ENCODE measurements at places on chromosomes 16 and 17. TPM values are rescaled to one million over a fixed set of nuclear protein-coding genes. Genes with fewer than 3 reads are reported as not detected.

Gene CACNG4
- total RNA-seq = 10.1 TPM

Gene ADAD2
- total RNA-seq = not detected

Gene RHBDL3
- 1.2 TPM for total RNA-seq

Gene GEMIN4
- 28.6 TPM for total RNA-seq

Gene EFNB3
- 28.2 TPM for total RNA-seq

Gene MFSD6L
- 4.0 TPM for total RNA-seq

Gene CSH1
- total RNA-seq = not detected

Gene SSTR5
- not detected for total RNA-seq

DNA sequence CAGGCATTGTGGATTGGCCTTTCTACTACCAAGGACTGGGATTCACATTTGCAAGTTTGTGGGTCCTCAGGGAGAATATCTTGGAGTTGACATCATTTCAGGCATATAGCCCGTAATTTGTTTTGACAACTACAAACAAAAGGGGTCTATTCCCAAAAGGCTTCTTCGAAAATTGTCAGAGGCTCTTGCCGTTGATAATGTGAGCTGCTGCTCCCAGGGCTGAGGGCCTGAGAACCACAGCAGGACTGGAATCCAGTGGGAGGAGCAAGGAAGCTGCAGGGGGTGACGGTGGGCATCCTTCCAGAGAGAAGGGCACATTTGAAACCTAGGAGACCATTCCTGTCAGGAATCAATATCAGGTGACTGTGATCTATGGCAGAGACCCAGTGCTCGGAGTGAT lies 761.6 kb upstream of the RBFOX1 start:
- H3K4me1 ChIP-seq = no peaks in the 10 kb centered on the region
- no peak overlapping the region for H3K4me3 ChIP-seq
- H3K27me3 ChIP-seq = peaks cover 25% of the 10 kb centered on the region
- no peaks in the 10 kb centered on the region for H3K36me3 ChIP-seq

- no peaks in the 10 kb centered on the region for H3K36me3 ChIP-seq
- peaks cover 24% of the 10 kb centered on the region for H3K4me1 ChIP-seq
- no peak overlapping the region for H3K27ac ChIP-seq
- no peaks in the 10 kb centered on the region for H3K27me3 ChIP-seq
- DNase-seq = no peak
- H3K4me3 ChIP-seq = no peak overlapping the region
Observed at GRCh38 chr17:69818467-69818866, 256.6 kb upstream of the KCNJ16 start.

DNA sequence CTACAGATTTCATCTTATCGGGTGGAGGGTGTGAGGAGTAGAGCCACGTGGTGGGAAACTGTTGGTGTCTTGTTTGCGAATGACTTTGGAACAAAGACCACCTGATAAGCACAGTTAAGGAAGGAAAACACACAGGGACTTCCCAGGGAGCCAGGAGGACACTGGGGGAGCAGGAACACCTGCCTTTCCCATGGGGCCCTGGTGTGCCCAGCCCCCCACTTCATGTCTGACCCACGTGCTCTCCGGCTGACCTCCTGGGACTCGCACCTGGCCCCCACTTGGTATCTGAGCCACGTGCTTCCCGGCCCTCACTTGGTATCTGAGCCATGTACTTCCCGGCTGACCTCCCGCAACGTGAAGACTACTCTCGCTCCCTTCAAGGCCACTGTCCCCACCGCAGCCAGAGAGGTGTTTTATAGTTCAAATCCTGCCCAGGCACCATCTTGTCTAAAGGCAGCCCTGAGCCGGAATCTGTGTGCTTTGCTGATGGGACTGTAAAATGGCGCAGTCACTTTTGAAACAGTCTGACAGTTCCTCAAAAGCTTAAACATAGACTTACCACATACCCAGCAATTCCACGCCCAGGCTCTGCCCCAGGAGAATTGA lies 5.4 kb upstream of the CSNK1D start:
- H3K27me3 ChIP-seq = no peaks in the 10 kb centered on the region
- no peak for DNase-seq
- H3K4me3 ChIP-seq = no peak overlapping the region
- H3K36me3 ChIP-seq = peaks cover 5% of the 10 kb centered on the region
- H3K27ac ChIP-seq = no peak overlapping the region

DNA sequence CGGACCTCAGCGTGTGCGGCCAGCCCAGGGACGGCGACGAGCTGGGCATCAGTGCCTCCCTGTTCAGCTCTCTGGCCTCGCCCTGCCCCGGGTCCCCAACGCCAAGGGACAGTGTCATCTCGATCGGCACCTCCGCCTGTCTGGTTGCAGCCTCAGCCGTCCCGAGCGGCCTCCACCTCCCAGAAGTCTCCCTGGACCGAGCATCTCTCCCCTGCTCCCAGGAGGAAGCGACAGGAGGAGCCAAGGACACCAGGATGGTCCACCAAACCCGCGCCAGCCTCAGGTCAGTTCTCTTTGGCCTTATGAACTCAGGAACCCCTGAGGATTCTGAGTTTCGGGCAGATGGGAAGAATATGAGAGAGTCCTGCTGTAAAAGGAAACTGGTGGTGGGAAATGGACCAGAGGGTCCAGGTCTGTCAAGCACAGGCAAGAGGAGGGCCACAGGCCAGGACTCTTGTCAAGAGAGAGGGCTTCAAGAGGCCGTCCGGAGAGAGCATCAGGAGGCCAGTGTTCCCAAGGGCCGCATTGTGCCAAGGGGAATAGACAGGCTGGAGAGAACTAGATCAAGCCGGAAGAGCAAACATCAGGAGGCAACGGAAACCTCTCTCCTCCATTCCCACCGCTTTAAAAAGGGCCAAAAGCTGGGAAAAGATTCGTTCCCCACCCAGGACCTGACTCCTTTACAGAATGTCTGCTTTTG lies 825 bp downstream of the HASPIN start:
- peaks cover 17% of the 10 kb centered on the region for H3K4me1 ChIP-seq
- H3K4me3 ChIP-seq = peak overlapping the region; percentile 95
- H3K27me3 ChIP-seq = no peaks in the 10 kb centered on the region
- peak overlapping the region; percentile 12 for H3K27ac ChIP-seq
- H3K36me3 ChIP-seq = peaks cover 14% of the 10 kb centered on the region

GRCh38 chr16:88007321-88007731 lies 56.1 kb downstream of the BANP start:
- H3K36me3 ChIP-seq = peaks cover 36% of the 10 kb centered on the region
- no peak overlapping the region for H3K4me3 ChIP-seq
- H3K27ac ChIP-seq = no peak overlapping the region
- no peak for DNase-seq

DNA sequence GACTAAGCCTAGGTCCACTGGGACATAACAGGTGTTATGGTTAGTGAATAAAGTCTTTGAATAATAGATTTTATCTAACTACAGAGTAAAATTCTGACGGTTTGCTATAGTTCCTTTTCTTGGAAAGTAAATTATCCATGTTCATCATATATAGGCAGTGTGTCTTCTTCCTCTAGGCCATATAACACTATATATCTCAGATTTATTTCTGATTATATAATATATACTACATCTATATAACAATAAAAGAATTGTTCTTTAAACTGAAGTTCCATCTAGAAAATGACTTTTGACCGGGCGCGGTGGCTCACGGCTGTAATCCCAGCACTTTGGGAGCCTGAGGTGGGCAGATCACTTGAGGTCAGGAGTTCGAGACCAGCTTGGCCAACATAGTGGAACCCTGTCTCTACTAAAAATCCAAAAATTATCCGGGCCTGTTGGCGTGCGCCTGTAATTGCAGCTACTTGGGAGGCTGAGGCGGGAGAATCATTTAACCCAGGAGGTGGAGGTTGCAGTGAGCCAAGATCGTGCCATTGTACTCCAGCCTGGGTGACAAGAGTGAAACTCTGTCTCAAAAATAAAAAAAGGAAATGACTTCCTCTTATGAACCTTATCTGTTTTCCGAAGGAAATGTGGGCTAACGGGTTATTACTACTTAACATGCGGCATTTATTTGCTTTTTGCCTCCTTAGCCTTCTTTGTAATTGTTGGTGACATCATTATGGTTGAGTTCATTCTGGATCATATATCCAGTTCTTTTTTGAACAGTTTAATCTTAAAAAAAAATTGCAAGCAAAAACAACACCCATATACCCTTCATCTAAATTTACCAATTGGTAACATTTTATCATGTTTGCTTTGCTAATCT lies 29.2 kb downstream of the NOL11 start:
- H3K4me1 ChIP-seq = no peaks in the 10 kb centered on the region
- no peak for DNase-seq
- no peak overlapping the region for H3K4me3 ChIP-seq
- H3K27me3 ChIP-seq = no peaks in the 10 kb centered on the region
- H3K36me3 ChIP-seq = peaks cover 21% of the 10 kb centered on the region
- no peak overlapping the region for H3K27ac ChIP-seq

- no peak overlapping the region for H3K27ac ChIP-seq
- H3K4me3 ChIP-seq = no peak overlapping the region
- no peaks in the 10 kb centered on the region for H3K27me3 ChIP-seq
- no peak for DNase-seq
Observed at GRCh38 chr17:604765-605164, 109.9 kb downstream of the VPS53 start.

GRCh38 chr17:74569020-74570003 lies 2.0 kb upstream of the CD300H start:
- peaks cover 2% of the 10 kb centered on the region for H3K4me1 ChIP-seq
- no peaks in the 10 kb centered on the region for H3K36me3 ChIP-seq
- DNase-seq = no peak
- H3K27me3 ChIP-seq = peaks cover 14% of the 10 kb centered on the region

GRCh38 chr16:31513126-31513525 lies 4.9 kb upstream of the RUSF1 start:
- no peak for DNase-seq
- H3K27ac ChIP-seq = no peak overlapping the region
- H3K4me1 ChIP-seq = peaks cover 15% of the 10 kb centered on the region
- no peak overlapping the region for H3K4me3 ChIP-seq

- H3K27me3 ChIP-seq = no peaks in the 10 kb centered on the region
- no peak overlapping the region for H3K27ac ChIP-seq
- DNase-seq = no peak
- H3K4me3 ChIP-seq = no peak overlapping the region
- H3K4me1 ChIP-seq = peaks cover 8% of the 10 kb centered on the region
Observed at GRCh38 chr16:15970743-15971439, 21.5 kb downstream of the ABCC1 start.

DNA sequence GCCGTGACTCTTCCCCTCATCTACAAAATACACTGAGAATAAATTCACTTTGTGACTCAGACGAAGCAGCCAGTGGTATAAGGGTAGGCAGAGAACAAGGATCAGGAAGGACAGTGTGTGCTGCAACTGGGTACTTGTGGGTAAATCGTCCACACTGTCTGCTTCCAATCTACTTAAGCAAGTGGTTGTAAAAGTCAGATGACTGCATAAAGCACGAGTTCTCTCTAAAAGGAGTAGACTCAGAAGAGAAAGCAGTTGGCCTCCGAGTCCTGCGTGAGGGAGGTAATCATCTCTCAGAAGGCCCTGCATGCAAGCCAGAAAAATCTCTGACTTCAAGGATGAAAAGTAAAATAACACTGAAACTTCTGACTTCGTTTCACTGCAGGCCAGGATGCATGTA lies 43.1 kb downstream of the ANKFY1 start:
- H3K4me1 ChIP-seq = peaks cover 15% of the 10 kb centered on the region
- no peak overlapping the region for H3K4me3 ChIP-seq
- H3K27ac ChIP-seq = peak overlapping the region; percentile 83
- no peak for DNase-seq
- H3K27me3 ChIP-seq = no peaks in the 10 kb centered on the region

DNA sequence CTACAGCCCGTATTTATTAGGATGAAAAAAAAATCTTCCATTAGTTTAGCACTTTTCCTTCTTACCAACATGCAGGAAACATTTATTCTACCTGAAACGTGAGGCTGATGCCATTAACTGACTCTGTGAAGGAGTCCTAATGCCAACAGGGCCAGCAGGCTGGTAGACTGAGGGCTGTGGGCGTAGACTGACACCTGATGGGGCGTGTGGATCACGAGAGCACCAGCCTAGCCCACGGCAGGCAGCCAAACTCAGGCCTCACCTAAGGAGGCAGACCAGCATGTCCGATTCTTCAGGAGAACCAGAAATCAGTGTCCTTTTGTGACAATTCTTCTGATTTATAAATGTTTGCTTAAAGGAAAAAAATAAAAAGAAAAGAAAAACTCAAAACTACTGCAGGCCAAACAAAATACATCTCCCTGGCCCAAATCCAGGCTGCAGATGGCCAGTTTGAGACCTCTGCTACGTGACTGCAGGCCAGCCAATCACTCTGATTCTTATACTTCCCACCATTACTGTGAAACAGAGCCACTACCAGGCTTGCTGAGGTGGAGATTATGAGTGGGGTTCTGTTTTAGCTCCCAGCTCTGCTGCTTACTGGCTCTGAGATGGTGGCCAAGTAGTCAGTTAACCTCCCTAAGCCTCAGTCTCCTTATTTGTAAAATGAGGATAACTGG lies 66.5 kb downstream of the GNAO1 start:
- H3K27ac ChIP-seq = no peak overlapping the region
- H3K4me3 ChIP-seq = no peak overlapping the region
- no peak for DNase-seq
- peaks cover 3% of the 10 kb centered on the region for H3K27me3 ChIP-seq
- H3K36me3 ChIP-seq = no peaks in the 10 kb centered on the region

DNA sequence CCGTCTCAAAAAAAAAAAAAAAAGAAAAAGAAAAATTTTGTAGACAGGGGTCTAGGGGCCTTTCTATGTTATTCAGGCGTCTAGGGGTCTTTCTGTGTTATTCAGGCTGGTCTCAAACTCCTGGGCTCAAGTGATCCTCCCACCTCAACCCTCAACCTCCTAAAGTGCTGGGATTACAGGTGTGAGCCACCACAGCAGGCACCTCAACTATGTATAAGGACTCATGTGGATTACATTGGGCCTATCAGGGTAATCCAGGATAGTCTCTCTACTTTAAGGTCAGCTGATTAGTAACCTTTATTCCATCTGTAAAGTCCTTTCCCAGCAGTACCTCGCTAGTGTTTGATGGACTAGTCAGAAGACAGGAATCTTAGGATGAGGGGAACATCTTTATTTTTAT lies 22.4 kb downstream of the TADA2A start:
- no peaks in the 10 kb centered on the region for H3K4me1 ChIP-seq
- no peaks in the 10 kb centered on the region for H3K27me3 ChIP-seq
- DNase-seq = no peak
- H3K4me3 ChIP-seq = no peak overlapping the region
- peaks cover 34% of the 10 kb centered on the region for H3K36me3 ChIP-seq

GRCh38 chr17:80838311-80839025 lies 153.2 kb upstream of the CHMP6 start:
- no peak overlapping the region for H3K27ac ChIP-seq
- peaks cover 7% of the 10 kb centered on the region for H3K4me1 ChIP-seq

Data from mesothelial cell of epicardium (in vitro differentiated cells).